HCEC 1CT (cell line): ENCODE measurements at places on chromosomes 5 and 9.

DNA sequence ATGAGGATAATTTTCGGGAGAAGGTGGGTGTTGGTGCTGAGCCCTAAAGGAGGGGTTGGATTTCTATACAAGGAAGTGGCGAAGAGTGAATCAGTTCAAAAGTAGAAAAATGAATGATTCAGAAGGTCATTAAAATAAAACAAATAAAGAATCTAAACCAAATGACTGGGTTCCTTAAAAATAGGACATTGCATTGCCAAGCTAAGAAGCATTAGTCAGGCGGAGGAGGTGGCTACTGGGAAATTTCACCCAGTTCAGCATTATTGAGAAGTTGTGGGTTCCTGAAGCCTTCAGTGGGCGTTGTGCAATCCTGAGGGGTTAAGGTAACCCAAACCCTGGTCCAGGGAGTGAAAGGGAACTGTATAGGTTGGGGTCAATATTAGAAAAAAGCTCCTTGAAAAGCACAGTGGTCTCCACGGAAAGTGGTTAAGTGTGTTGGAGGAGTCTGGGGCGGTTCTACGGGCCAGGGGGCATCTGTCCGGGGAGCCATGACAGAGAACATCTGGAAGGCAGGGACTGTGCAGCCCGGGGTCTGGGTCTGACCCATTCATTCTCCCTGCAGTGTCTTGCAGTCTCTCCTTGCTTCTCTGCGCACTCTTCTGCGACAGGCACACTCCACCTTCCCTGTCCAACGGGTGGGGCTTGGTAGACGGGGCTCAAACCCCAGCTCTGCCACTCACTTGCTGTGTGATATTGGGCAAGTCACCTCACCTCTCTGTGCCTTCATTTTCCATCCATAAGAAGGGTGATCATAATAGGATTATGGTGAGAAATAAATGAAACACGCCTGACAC lies 27.6 kb upstream of the DUSP1 start:
- peak; percentile 97 for DNase-seq

DNA sequence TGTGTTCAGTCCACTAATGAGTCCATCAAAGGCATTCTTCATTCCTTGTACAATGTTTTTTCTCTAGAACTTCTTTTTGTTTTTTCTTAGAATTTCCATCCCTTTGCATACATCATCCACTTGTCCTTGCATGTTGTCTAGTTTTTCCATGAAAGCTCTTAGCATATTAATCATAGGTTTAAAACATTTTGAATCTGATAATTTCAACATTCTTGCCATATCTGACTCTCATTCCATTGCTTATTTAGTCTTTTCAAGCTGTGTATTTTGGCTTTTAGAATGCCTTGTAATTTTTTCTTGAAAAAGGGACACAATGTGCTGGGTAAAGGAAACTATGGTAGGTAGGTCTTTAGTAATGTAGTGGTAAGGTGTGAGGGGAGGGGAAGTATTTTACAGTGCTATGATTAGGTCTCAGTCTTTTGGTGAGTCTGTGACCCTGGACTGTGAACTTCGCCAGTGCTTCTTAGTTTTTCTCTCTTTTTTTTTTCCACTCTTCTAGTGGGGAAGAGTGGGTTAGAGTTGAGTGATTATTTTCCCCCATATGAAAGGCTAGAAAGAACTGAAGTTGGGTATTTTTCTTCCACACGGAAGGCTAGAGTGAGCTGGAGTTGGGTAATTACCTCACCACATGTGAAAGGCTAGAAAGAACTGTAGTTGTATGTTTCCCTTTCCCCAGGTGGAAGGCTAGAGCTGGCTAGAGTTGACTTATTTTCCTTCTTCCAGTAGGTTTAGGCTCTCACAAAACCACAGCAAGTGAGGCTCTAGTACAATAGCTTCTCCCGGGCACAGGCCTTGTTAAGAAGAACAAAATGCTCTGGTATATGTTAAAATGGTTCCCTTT lies 172.1 kb downstream of the SNX18 start:
- DNase-seq, result no peak

DNA sequence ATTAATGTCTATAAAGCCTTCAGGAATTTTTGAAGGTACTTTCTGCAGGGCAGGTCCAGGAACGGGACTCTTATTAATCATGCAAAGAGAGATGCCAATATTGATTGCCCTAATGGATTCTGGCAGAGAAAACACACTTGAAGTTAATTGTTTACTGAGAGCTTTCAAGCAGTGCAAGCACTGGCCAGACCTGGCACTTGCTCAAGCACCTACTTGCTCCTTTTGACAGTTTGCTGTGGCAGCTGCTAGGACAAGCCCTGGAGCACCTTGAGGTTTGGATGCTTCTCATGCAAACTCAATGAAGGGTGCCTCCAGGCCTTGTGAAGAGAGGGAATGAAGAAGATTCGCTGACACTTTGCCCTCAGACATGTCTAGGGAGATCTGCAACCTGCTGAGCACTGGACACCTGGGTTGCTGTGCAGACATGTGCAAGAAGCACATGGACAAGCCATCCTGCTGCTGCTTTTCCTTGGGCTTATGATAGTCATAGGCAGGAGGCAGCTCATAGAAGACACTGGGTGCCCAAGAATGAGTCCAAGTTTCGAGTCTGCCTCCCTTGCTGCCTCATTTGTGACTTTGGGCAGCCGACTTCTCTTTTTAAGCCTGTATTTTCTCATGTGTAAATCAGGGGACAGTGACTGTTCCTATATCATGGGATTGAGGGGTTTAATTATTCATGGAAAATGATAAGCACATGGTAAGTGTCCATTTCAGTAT lies 88.8 kb upstream of the EQTN start:
- DNase-seq, result no peak

DNA sequence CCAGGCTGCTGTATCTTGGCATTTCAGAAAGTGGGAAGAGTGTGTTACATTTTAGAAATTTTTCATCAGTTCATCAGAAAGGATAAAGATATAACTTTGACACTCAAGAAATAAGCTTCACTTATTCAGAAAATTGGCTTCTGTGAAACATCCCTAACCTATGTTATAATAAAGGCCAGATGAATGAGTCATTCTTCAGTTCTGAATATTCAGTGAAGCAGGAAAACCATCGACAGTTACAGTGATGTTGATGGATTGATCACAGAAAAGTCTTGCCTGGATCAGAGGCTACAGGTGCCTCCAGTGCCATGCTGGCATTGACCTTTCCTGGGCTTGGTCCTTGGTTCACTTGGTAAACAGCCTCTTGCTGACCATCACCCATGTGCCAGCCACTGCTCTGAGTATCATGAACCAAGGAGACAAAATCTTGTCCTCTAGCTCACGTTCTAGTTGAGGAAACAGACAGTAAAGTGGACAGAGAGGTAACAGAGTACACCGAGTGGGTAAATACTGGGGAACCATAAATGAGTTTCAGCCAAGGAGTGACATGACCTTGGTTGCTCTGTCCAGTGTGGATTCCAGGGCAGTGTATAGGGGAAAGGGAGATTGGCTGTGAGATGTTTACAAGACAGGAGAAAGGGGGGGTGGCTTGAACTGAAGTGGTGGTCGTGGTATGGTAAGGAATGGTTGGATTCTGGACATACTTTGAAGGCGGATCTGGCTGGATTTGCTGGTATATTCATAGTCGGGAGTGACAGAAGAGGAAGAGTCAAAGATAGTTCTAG lies 98.6 kb downstream of the AMBP start:
- peak; percentile 36 for DNase-seq

GRCh38 chr9:96574455-96574854 lies 45.2 kb downstream of the CDC14B start:
- no peak for DNase-seq

- DNase-seq, result no peak
Observed at GRCh38 chr5:154217462-154217861, 26.9 kb downstream of the GALNT10 start.

DNA sequence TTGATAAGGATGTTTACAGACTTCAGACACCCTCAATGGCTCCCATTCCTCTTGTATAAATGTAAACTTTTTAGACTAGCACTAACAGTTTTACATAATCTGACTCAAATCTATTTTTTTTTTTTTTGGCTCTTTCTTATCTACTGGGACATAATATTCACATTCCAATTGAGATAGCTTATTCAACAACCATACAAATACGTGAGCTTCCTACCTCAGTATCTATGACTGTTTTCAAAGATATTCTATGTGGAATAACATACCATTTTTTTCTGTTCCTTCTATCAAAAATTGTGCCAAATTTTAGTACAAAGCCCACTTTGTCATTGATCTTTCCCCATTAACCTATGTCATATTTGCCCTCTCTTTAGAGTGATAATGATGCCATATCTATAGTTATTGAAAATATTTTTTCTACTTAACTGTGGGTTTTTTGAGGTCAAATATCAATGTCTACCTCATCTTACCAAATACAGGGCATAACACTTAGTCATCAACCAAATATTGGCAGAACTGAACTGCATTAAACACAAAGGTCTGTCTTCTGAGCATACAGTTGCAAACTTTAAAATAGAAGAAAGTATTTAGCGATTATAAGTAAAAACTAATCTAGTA lies 482.6 kb downstream of the PTPRD start:
- DNase-seq, result peak; percentile 41

GRCh38 chr9:124496075-124496449 lies 11.1 kb downstream of the NR5A1 start:
- DNase-seq, result no peak

GRCh38 chr9:136950656-136951276 lies 1.3 kb upstream of the LCN12 start:
- no peak for DNase-seq

DNA sequence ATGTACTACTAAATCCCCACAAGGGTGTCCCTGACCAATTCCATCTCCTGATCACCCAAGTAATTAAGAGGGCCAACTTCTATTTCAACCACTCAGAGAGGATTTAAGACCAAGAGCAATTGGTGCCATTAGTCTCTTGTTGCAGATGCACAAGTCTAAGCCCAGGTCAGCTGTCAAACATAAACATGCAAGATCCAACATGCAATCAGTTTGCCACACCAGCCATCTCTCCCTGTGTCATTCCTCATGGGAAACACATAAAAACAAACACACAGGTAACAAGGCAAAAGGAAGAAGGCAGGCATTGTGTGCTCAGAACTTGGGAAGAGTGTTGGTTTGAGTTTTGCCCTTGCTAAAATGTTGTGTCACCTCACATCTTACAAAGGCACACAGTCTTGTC lies 139.2 kb downstream of the SPOCK1 start:
- DNase-seq, result no peak

GRCh38 chr9:109913461-109913810 lies 133.4 kb downstream of the PALM2AKAP2 start:
- peak; percentile 45 for DNase-seq

DNA sequence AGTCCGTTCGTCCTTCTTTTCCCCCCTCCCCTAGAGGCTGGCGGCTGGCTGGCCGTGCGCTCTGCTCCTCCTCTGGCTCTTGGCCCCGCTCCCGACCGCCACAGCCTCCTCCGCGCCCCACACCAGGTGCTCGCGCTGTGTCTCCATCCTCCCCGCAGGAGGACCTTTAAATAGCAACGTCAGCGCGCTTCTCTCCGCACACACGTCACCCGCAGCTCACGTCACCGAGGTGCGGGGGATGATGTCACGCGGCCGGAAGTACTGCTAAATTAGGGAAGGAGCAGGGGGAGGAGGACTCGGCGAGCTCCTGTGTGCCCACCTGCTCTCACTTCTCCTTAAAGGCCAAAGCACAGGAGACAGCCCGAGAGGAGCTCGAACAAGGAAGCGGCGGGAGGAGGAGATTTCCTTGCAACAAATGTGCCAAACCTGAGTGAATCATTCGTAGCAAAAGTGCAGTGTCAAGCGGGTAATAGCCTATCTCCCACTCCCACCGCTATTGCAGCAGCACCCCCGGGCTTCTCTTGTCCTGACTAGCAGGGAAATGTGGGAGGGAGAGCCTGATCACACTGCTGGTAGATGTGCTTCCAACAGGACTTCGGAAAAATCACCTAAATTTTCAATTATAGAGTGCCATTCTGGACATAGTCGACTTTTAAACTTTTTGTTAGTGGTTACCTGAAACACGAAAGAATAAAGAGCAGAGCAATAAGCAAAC lies 614 bp upstream of the HOMER1 start:
- DNase-seq, result peak; percentile 91

DNA sequence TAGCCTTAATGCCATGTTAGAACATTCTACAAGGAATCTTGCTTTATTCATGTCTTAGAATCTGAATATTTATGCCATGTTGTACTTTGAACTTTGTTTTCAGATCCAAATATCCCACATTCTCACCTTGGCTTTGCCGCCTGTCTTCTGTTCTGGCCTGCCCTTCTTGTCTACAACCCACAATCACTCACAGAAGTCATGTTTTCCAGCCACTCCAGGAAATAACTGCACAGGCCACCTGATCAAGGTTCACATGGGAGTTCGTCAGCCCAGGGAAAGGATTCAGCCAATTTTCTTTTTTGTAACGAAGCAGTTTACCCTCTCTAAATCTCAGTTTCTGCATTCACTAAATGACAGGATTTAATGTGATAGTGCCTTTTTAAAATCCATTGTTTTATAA lies 70.5 kb downstream of the JAKMIP2 start:
- DNase-seq, result no peak

- no peak for DNase-seq
Observed at GRCh38 chr9:35636135-35636876, 14.4 kb downstream of the SIT1 start.

- DNase-seq, result no peak
Observed at GRCh38 chr9:86075132-86076109, 23.9 kb downstream of the GOLM1 start.

GRCh38 chr5:157446412-157446935 lies 13.5 kb upstream of the NIPAL4 start:
- no peak for DNase-seq

DNA sequence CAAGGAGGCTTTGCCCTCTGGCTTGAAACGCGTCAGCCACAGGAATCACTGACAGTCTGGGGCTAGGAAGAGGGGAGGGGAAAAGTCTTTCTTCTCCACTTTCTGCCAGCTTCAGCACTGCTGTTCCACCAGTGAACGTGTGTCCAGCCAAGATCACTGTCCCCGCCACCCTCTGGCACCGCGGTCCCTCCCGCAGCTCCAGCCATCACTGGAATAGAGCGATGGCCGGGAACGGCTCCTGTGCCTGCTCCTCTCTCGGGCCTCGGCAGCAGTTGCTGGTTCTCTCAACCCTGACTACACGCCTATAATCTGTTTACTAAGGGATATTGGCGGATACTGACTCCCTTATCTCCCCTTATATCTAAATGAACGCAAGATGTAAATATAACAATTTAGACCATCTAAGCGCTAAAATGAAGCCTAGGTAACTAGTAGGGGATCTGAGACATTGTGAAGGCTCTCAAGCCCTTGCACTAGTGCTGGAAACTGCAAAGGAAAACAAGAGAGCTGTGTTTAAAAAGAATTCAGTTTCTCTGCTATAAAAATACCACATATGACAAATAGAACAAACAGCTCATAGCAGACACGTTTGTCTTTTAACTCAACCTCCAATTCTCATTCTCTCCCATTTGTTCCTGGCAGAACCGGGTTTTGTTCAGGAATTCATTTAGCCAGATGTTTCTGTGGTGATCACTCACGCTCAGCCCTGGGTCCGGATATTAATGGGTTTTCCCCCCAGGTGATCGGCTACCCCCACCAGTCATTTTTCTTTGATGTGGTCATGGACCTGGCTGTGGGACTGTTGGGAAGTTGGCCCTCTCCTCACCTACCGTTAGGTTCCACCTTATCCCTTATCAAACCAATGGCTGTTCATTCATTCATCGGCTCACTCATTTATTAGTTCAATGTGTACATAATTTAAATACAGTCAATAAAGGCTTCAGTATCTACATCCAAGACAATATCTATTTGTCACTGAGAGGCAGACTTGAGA lies 149.8 kb downstream of the MED10 start:
- DNase-seq, result no peak

- no peak for DNase-seq
Observed at GRCh38 chr5:1039210-1039548, 30.6 kb downstream of the NKD2 start.
